ENCODE measurements at places on chromosomes 6 and 20.

DNA sequence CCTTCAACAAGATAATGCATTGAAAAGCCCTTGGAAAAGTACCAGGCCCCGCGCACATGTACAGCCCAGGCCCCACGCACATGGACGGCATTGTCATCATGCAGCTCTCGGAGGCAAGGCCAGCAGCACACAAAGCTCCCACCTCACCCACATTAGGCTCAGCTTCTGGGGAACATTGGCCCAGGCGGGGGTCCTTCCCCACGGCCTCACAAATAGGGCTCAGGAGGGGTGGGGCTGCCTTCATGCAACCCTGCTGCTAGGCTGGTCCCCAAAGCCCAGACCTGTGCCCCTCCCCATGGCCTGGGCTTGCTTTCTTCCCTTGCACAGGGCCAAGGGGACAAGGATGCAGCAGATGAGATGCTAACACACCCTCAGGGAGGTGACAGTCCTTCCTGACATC is 26.7 kb downstream of the NPEPL1 start:
- no peak for DNase-seq

DNA sequence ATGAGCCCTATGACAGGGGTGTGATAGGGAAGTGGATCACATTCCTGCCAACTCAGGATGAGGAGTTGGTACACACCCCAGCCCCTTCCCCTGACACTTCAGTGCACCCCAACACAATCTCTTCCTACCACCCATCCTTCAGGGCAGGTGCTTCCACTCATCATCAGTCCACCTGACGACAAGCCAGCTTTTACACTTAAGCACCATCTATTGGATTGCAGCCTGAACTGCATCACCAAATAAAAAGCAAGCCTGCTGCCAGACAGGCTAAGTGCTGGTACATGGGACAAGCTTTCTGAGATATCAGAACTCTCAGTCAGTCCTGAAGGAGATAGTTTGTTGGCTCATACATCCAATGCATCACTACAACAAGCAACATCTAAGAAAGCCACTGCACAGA is 69.0 kb upstream of the TMEM200A start:
- DNase-seq: no peak

DNA sequence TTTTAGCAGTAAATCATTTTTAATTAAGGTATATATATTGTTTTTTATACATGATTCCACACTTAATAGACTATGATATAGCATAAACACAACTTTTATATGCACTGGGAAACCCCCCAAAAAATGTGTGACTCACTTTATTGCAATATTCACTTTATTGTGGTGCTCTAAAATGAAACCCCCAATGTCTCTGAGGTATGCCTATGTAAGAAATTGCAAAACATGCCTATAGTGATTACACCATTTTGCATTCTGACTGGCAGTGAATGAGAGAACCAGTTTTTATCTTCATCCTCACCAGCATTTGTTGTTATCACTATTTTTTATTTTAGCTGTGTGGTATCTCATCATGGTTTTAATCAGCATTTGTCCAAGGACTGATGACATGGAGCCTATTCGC is 8.5 kb upstream of the CST11 start:
- DNase-seq: no peak

- peak; percentile 71 for DNase-seq
Observed at GRCh38 chr6:118263921-118264486, 284.1 kb upstream of the PLN start.

GRCh38 chr6:90025523-90026061 is 131.3 kb downstream of the GJA10 start:
- DNase-seq: peak; percentile 34

- DNase-seq: no peak
Observed at GRCh38 chr6:144574796-144575195, 289.7 kb downstream of the UTRN start.

DNA sequence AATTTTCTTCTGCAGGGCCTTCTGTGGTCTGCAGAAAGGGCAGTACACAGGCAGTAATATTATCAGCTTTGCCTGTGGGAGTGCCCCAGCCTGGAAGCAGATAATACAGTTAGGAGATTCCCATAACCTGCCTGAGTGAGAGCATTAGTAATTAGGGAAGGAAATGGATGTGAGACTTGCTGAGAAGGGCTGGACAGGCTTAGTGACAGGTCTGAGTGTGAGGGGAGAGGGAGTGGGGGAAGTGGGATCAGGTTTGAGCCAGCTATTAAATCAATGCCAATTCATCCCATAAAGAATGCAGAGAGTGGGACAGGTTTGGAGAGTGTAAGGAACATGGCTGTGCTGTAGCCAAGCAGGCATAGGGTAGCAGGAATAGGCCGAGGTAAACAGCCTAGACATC is 10.1 kb upstream of the CFAP206 start:
- no peak for DNase-seq

GRCh38 chr6:105318660-105319059 is 84.2 kb downstream of the PREP start:
- peak; percentile 22 for DNase-seq

DNA sequence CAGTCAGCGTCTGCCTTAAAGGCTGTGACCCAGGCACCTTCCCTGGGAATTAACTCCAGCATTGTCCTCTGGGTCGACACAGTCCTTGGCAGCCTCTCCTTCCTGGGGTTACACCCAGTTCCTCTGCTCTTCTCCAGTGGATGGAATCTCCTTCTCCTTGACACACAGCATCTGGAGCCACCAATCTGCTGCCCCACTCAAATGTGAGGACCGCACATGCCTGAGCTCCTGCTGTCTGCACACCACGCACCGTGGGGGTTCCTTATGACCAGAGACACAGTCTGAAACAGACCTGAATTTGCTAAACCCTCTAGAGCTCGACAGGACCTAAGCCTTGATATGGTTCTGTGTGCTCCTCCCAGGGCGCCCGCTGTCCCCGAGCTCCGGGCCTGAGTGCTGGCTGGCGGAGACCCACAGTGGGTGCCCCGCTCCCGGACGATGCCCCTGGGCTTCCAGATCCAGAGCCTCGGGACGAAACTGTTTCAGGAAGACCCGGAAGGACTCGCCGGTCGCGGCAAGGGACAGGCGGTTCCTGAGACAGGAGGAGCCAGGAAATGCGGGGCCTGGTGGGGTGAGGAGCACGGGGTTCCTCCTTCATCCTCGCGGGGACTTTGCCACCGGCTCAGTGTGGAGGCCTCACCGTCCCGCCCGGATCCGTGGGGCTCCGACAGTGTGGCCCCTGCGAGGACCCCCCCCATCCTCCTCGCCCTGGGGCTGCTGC is 2.5 kb upstream of the RAET1G start:
- peak; percentile 50 for DNase-seq

GRCh38 chr6:127515234-127515793 is 3.8 kb downstream of the MTCL3 start:
- DNase-seq: peak; percentile 88

DNA sequence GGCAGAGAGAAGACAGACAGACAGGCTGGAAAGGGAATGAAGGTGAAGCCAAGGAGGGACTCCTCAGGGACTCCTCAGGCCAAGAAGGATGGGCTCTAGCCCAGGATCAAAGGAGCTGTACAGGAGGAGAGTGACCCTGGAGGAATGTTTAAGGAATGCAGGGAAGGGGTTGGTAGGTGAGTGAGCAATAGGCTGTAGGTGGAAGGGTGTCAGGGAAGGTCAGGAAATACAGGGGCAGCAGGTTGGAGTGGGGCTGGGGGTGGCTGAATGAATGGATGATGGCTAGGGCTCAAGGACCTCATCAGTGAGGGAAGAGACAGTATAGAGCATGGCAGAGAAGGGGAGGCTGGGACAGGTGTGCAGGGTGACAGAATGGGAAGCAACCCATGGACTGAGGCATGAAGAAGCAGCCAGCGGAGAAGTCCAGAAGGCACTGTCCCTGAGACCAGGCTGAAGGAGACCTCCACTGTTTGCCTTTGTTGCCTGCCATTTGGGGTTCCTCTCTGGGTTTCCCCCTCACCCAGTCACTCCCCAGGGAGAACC is 13.2 kb downstream of the SYNGAP1 start:
- no peak for DNase-seq

- no peak for DNase-seq
Observed at GRCh38 chr6:92270365-92270764, 1149.0 kb downstream of the EPHA7 start.

GRCh38 chr6:10451828-10452509 is 37.1 kb upstream of the TFAP2A start:
- DNase-seq: no peak

DNA sequence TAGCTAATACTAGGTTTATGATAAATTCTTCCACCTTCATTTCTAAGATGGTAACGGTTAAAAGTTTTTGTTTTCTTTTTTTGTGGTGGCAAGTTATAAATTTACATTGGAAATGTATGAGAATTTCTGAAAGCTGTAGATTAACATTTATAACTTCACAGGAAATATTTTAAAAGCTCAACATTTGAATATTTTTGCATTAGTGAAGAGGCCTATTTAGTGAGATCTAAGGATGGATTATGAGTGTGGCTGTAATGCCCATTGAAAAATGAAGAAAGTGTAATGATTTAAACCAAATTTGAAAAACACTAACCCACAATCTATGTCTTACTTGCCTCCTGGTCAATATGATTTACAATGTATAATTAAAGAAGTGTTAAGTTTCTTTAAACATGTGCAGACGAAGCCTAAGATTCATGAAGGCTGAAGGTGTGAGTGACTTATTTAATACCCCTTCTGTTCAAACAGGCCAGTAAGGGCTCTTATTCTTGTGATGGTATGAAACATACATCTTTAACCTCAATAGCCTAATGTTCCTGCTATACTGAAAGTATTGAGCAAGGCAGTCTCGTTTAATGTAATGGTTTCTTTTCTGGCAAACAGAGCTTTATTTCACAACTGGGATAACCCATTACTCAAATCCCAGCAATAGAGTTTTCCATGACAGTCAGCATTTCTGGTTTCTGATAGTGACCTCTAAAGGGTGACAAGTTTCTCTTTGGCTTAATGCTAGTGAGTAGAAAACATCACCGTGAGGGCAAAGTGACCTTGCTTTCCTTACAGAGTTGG is 13.2 kb downstream of the HDGFL1 start:
- DNase-seq: no peak

DNA sequence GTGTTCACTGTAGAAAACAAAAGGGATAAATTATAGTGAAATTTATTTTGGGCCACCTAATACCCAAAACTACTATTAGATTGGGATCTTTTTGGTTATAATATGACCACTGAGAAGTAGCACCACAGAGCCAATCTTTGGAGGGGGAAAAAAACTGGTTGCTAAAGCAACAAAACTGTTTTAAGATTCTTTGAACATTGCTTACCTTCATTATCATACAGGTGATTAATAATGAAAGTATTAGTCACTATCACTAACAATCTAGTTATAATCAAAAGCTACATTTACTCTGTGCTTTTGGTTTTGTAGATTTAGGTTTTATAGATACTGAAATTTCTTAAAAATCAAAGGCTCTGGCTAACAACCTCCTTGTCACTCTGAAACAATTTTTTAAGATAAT is 31.7 kb downstream of the STX7 start:
- no peak for DNase-seq

DNA sequence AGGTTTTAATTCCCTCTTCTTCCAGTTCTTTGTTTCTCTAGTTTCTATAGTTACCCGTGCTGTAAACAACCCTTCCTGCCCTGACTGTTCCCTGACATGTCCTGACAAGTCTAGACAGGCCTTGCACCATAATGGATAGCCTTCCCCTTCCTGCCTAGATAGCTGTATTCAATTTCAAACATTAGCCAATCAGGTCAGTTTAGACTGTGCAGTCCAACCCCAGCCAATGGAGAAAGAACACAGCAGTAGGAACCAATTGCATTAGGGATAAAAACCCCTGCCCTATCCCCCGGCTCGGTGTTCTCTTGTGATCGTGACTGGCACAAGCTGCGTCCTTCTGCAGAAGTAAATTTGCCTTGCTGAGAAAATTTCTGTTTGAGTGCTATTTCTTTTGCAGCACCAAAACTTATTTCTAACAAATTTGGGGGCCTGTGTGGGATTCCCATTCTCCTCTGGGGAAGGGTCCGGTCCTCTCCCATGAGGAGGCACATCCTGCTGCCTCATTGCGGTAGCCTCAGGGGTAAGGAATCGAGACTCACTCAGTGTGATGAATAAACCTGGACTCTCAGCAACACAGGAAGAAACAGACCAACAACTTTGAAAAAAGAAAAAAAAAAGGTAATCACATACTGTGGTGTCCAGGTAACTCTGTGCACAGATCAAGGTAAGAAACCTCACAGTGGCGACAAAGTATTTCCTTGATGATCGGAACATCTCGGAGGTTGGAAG is 248.7 kb upstream of the ECI2 start:
- no peak for DNase-seq

DNA sequence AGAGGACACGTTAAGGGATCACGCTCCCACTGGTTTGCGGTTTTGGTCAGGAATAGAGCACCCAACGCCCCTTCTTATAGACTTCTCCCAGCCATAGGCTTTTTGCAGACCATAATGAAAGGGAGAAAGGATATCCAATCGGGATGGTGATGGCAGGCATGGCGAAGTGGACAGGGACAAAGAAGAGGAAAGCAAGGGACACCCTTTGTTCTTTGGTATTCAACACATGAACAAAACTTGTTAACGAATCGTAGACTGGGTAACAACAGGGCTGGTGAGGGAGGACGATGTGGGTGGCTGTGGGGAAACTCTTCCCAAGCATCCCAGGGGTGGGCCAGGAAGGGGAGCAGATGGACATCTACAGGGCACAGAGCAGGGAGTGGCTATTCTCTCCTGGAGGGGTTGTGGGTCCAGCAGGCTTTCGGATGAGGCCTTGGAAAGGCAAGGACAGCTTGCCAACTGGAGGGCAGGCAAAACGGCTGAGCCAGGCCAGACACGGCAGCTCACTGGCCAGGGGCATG is 1.4 kb upstream of the HSP90AB1 start:
- DNase-seq: no peak

GRCh38 chr6:164753517-164753916 is 555.9 kb downstream of the C6orf118 start:
- DNase-seq: no peak

- DNase-seq: no peak
Observed at GRCh38 chr6:151330130-151330696, 61.1 kb downstream of the ZBTB2 start.

GRCh38 chr20:8795404-8795803 is 273.5 kb upstream of the PLCB4 start:
- no peak for DNase-seq

- DNase-seq: no peak
Observed at GRCh38 chr6:53481323-53481722, 63.6 kb downstream of the GCLC start.

DNA sequence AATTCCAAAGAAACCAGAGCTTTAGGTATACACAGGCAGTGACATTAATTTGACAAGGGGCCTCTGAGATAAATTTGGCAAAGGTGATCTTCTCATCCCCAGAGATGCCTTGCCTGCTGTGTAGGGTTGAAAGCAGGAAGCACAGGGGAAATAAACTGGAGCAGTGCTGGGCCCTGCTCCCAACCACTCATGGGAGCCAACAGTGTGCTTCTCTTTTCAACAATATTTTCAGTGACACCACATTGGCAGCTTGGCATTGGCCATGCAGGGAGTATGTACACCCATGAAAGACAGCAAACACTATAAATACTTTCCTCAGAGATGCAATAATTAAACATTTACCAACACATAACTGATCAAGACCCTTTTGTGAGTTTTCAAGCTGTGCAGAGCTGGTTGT is 90.7 kb upstream of the F13A1 start:
- DNase-seq: no peak

GRCh38 chr20:62611819-62612218 is 30.5 kb upstream of the SLCO4A1 start:
- DNase-seq: no peak
